ENCODE measurements at places on chromosomes 4 and X. TPM values are rescaled to one million over a fixed set of nuclear protein-coding genes. Genes with fewer than 3 reads are reported as not detected.

- no peak for DNase-seq
These were observed 12.5 kb upstream of the ART3 start for GRCh38 chr4:76061982-76062381.

The GPC4 gene
- total RNA-seq: 38.6 TPM

The PPP4R3C gene
- total RNA-seq: not detected

GRCh38 chr4:187302457-187303150 is 578.9 kb upstream of the FAT1 start:
- DNase-seq: peak; percentile 95

- DNase-seq: no peak
These were observed 51.7 kb downstream of the SHROOM3 start for GRCh38 chr4:76486588-76487276.

- peak; percentile 13 for DNase-seq
These were observed 84.5 kb downstream of the CT47B1 start for GRCh38 chrX:120791013-120791643.

DNA sequence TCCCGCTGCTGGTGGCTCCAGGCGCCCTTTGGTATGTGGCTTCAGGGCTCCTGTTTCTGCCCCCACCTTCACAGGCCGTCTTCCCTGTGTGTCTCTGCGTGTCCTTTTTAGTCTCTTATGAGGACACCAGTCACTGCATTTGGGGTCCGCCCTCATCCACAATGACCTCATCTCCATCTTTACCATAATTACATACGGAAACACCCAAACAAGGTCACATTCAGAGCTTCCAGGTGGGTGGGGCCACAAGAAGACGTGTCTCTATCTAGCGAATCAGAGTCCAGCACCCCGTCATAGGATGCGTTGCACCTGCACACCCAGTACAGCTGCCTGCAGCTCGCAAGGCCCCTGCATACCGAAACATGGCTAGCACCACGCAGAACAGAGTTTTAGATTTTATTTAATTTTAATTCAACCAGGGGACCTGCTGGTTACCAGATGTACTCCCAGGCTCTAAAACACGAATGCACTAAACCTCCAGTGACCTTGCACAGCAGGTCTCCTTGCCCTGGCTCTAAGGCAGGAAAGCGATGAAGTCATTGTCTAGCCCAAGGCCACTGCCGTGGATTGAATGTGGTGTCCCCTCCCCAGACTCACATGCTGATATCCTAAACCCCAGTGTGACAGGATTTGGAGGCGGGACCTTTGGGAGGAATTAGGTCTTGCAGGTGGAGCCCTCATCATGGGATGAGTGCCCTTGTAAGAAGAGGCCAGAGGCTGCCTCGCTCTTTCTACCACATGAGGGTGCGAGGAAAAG is 30.3 kb downstream of the ABLIM2 start:
- DNase-seq: no peak

- no peak for DNase-seq
These were observed 92.2 kb downstream of the HUWE1 start for GRCh38 chrX:53594354-53594753.

DNA sequence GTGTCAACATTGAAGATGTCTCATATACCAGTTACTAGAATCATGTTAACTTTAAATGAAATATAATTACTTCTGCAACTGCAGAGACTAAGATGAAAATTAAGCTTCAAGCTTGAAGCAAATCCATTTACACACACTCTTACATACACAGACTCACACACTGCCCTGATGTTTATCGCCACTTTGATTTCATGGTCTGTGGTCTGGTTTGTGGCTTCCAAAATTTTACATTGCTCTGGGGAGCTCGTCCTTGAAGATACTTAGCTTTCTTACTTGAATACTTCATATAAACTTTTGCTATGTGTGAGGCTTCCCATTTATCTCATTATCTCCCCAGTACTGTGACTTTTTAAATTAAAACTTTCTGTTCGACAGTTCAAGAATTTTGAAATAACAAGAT is 35.8 kb downstream of the ARHGEF38 start:
- DNase-seq: no peak

GRCh38 chr4:56742080-56742871 is 61.2 kb upstream of the HOPX start:
- DNase-seq: no peak

GRCh38 chr4:134422776-134423175 is 221.2 kb upstream of the PABPC4L start:
- no peak for DNase-seq

GRCh38 chrX:27706526-27706925 is 101.3 kb upstream of the MAGEB10 start:
- DNase-seq: peak; percentile 64

- DNase-seq: no peak
These were observed 80.5 kb upstream of the GC start for GRCh38 chr4:71864380-71864779.

- no peak for DNase-seq
These were observed 840.3 kb upstream of the ADGRL3 start for GRCh38 chr4:60359746-60360367.

DNA sequence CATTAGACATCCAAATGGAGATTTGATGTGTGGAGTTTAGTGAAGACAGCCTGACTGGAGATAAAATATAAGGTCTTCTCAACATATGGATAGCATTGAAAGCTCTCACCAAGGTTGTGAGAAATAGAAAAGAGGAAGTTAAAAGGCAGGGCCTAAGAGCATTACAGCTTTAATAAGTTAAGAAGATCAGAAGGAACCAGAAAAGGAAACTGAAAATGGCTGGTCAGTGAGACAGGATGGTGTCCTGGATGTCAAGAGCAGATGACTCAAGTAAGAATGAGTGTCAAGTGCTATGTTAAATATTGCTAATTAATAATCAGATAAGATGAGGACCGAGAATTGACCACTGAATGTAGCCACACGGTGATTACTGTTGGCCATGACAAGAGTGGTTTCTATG is 642.9 kb downstream of the STPG2 start:
- DNase-seq: no peak

- DNase-seq: no peak
These were observed 7.1 kb upstream of the CENPU start for GRCh38 chr4:184740980-184741391.

DNA sequence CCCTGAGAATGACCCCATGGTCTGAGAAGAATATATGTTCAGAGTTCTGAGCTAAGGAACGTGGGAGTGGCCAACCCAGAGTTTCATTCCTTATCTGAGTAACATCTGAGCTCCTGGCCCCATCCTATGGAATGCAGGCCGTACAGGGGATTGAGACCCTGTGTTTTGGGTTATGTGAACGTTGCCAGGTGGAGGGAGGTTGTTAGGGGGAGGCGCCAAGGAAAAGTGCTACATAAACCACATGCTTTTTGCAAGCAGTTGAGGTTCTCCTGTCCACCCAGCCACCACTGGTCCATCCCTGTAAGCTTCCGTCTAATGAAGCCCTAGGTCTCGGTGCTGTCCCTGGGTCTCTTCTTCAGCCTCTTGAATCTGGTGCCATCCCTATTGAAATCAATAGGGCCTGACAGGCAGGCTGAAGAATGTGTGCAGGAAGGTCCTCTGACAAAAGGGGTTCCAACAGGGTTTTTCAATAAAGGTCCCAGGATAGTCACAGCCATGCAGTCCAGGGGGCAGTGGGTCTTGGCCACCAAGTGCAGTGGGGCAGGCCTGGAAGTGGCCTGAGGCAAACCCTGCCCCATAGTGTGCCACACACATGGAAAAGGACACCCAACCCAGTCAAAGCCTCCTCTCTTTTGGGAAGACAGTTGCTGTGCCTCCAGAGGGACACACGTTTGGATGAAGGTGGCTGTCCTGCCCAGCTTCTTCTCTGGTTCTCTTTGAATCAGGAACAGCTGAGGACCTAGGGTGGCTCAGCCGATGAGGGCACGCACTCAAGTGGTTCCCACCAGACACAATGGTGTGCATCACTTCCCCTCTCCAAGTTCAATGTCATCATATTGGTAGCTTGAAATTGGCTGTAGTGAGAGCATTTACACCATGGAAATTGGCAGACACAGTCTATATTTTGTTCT is 53.5 kb downstream of the HTRA3 start:
- no peak for DNase-seq

The DNAAF6 gene
- 4.9 TPM for total RNA-seq

GRCh38 chr4:88320224-88320779 is 35.9 kb upstream of the PPM1K start:
- DNase-seq: no peak

DNA sequence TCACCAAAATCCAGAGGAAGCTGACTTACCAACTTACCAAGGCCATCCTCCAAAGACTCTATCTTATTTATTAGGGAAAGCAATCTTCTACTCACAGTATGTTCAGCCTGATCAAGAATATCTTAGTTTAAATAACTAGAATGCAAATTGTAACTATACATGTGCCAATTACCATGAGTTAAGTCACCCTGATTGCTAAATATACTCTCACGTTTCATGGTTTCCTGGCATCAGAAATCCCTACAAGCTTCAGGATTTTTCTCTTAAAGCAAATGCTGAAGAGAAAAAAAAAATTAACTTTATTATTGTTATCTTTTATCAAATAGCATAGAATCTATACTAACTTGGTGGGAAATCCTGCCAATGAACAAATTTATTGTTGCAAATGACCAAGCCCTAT is 63.0 kb upstream of the MXD4 start:
- no peak for DNase-seq

The NAA11 gene
- total RNA-seq: not detected

The CFAP299 gene
- 7.9 TPM for total RNA-seq

GRCh38 chr4:37767546-37767945 is 58.9 kb upstream of the PGM2 start:
- DNase-seq: peak; percentile 67

DNA sequence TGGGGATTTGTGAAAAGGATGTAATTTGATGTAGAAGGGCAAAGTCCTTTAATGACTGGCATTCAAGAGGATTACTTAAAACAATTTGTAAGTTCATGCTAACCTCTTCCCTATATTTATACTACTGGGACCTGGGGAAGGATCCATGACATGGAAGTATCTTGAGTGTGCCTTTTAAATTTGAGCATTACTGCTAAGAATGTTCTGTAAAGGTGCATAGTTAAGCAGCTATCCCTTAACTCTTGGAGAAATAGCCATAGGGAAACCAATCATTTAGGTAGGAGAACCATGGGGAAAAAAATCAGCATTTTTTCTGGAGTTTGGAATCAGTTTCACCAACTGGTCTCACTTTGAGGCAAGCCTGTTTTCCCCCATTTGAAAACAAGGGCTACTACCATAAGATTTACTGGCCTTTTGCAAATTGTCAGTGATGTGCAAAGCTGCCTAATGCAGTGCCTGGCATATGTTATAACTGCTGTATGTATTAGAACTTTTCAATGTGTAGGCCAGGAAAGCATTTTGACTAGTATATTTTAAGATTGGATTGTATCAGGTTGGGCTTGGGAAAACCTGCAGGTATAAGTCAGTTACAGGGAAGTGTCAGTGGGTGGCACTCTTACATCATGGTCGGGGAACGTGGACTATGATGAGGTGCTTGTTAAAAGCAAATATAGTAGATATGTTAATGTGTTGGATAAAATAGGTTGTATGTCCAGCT is 72.1 kb downstream of the PRSS12 start:
- peak; percentile 75 for DNase-seq

- DNase-seq: no peak
These were observed 3.9 kb upstream of the ARHGEF38 start for GRCh38 chr4:105548483-105548882.

- DNase-seq: no peak
These were observed 115.1 kb upstream of the MXRA5 start for GRCh38 chrX:3461397-3462165.

GRCh38 chrX:38754102-38754790 is 47.0 kb upstream of the MID1IP1 start:
- peak; percentile 80 for DNase-seq

DNA sequence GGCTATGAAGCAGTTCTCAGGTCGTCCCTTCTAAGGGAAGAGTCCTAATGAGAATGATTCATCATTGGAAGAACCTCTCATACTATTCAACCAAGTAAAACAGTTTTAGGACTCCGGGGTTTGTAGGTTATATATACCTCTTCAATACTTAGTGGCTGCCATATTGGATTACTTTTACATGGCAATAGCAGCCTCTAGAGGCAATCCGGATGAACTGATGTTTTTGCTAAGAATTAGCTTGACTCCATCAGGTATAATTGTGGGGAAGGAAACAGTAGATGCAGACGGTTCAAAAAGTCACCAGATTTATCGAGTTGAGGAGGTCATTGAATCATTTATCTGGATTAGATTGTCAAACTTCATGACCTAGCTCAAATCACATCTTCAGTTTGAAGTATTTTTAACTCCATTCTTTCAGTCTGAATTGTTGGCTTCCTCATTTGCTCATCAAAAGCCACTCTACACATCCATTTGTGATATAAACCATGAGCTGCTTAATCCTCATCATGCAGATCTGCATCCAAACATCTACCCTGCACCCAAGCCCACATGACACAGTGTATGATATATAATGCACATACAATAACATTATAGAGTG is 28.4 kb downstream of the GUCY1B1 start:
- peak; percentile 71 for DNase-seq

- no peak for DNase-seq
These were observed 14.5 kb downstream of the TSPAN7 start for GRCh38 chrX:38575888-38576287.

GRCh38 chrX:49627086-49627777 is 28.4 kb downstream of the GAGE1 start:
- DNase-seq: peak; percentile 23

GRCh38 chr4:165602621-165603020 is 223.8 kb downstream of the CPE start:
- DNase-seq: no peak

The NXT2 gene
- total RNA-seq: 16.8 TPM

DNA sequence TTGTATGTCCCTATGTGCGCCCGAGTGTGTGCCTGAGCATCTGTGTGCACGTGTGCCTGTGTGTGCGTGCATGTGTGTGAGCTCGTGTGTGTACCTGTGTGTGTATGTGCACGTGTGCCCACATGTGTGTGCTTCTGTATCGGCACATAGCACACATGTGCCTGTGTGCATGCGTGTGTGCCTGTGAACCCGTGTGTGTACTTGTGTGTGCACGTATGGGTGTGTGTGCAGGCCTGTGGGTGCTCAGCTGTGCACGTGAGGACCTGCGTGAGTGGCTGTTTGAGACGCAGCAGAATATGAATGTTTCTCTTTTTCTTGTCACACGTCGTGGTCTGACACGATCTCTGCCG is 4.3 kb downstream of the AKAP17A start:
- DNase-seq: no peak

DNA sequence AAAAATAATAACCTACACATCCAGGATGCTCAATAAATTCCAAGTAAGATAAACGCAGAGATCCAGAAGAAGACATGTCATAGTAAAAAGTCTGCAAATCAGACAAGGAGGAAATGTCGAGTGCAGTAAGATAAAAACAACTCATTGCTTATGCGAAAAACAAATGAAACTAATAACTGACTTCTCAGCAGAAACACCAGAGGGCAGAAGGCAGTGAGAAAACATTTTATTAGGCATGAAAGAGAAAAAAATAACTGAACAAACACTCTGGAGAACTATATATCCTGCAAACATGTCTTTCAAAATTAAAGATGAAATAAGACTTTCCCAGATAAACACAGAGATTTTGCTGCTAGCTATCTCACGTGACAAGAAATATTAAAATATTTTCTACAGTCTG is 201.3 kb upstream of the CTSO start:
- DNase-seq: no peak

The HTRA3 gene
- total RNA-seq: 18.6 TPM
